T follicular helper cell (primary cell): ENCODE measurements at places on chromosomes 1 and 21.

GRCh38 chr1:155173478-155174323 is at the start of gene TRIM46:
TSS of gene TRIM46 (plus strand) at chr1:155173849. CDS start at chr1:155173967, 118 bp downstream.
- DNase-seq: peak; percentile 48

DNA sequence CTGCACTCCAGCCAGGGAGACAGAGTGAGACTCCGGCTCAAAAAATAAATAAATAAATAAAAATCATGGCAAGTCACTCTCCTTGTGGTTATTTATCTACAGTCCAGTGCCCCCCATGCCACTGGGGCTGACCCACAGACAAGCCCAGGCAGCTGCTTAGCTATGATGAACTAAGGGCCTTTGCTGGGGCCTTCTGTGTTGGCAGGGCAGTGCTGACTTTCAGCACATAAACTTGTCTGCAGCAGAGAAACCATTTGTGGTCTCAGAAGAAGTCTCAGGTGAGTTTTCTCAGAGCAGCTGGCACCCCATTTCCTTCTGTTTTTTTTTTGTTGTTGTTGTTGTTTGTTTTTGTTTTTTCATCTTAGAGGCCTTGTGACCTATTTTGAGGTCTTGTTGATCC is 20.9 kb upstream of the CFHR4 start:
- no peak for DNase-seq

DNA sequence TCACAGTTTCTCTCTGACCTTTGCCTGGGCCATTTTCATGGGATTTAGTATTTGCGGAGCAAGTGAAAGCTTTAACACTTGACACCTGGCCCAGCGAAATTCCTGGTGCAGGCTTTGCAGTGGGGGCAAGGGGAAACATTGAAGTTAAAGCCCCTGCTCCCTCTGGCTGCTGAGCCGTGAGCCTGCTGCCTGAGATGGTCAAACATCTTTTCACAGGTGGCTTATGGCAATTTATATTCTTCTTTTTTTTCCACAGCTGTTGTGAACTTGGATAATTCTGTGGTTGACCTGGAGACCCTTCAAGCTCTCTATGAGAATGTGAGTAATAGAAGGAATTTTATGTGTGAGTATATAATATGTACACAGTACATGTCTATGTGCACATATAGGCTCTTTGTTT is 202.9 kb downstream of the FMN2 start:
- DNase-seq: no peak

DNA sequence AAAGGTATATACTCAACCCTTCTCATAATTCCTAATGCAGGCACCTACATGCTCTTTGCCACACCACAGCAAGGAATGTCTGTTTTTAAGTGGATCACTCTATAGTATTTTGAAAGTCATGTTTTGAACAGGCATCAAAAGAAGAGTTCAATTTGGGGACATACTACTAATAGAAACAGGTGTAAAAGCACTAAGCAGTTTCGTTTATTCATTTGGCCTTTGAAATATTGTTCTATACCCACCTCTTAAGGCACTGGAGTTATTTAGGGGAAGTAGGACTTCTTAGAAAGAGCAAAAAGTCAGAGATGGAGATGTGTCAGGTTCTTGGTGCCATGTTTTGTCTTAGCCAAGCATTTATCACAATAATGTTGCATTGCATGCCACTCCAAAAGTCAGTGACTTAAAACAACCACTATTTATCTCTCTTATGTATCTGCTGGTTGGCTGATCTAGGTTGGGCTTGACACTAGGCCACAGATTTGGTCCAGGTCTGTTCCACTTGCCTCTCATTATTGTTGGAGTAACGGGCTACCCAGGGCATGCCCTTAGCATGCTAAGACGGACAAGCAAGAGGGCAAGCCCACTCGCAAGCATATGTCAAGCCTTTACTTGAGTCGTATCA is 107.5 kb downstream of the RGL1 start:
- DNase-seq: no peak

DNA sequence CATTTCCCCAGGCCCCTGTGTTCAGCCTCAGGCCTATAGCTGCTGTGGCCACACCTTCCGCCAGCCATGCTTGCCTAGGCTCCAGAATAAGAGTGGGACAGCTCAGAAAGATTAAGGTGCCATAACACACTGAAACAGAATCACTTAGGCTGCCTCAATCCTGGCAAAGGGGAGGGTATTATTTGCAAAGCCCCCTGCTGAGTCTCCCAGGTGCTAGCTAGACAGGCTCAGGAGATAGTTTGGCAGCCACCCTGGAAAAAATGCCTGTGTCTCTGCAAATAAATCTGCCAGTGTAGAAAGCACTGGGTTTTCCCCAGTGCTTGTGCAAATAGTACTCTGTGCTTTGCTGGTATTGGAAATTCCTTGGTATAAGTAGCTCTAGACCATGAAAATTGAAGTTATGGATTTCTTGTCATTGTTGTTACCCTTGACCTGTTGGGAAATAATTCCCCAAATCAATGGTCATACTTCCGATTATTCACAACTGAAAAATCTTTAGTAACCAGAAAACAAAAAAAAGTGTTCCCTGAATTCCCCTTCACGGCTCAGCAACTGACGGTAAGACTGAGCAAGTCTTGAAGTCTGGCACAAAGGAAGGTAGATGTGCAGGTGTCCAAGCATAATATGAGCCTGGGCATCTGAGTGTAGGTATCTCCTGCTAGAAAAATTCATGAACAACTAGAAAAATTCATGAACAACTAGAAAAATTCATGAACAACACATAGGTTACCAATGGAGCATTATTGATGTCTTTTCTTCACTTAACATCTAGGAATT is 56.9 kb downstream of the PROX1 start:
- no peak for DNase-seq

DNA sequence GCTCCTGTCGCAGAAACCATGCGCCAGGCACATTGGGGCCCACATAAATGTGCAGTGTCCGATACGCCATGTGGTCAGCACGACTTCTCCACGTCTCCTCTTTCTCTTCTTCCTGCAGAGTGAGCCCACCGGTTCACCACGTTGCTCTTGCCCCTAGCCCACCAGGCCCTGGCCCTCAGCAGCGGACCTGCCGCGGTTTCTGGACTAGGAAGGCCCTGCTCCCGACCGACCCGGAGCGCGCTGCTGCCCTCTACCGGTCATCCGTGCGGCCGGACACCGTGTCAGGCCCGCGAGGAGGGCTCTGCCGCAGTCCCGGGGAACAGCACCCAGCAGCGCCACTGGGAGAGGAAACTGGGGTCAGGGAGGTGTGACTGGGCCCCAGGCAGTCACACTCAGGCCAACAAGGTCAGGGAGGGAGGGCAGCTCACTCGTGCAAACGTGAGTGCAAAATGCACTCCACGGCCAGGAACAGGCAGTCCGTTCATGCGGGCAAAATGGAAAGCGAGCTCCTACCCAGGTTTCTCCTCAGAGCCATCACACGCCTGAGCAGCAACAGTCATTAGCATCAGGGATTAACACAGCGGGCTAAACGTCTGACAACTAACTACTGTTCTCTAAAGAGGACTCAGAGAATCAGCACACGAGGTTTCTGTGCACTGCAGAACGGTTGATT is 13.7 kb downstream of the TLR5 start:
- peak; percentile 34 for DNase-seq

DNA sequence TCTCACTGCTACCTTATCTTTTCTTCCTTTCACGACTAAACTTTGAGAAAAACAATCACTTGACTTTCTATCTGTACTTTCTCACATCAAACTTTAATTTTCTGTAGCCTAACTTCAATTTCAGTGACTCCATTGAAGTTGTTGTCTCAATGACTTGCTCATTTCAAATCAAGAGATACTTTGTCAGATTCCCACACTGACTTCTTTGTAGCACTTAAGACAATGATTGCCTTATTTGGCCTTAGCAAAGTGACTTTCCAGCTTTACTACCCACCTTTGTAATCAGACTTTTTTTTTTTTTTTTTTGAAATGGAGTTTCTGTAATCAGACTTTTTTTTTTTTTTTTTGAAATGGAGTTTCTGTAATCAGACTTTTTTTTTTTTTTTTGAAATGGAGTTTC is 37.0 kb downstream of the AGO4 start:
- DNase-seq: no peak

- no peak for DNase-seq
Measured at GRCh38 chr1:154857441-154858215, 12.5 kb downstream of the KCNN3 start.

GRCh38 chr1:181129771-181130606 is 41.5 kb downstream of the IER5 start:
- DNase-seq: no peak

GRCh38 chr1:55246331-55246730 is 31.2 kb upstream of the USP24 start:
- DNase-seq: no peak

GRCh38 chr1:99177465-99177864 is 86.8 kb upstream of the PLPPR4 start:
- DNase-seq: no peak

GRCh38 chr1:106937104-106937503 is 119.4 kb upstream of the PRMT6 start:
- DNase-seq: no peak

GRCh38 chr1:182766881-182767645 is 22.5 kb upstream of the NPL start:
- DNase-seq: no peak

- no peak for DNase-seq
Measured at GRCh38 chr1:117631359-117632160, 25.7 kb downstream of the TENT5C start.

GRCh38 chr1:85799737-85800136 is 91.5 kb upstream of the ZNHIT6 start:
- DNase-seq: no peak
